ENCODE measurements at places on chromosomes 3 and 15.

DNA sequence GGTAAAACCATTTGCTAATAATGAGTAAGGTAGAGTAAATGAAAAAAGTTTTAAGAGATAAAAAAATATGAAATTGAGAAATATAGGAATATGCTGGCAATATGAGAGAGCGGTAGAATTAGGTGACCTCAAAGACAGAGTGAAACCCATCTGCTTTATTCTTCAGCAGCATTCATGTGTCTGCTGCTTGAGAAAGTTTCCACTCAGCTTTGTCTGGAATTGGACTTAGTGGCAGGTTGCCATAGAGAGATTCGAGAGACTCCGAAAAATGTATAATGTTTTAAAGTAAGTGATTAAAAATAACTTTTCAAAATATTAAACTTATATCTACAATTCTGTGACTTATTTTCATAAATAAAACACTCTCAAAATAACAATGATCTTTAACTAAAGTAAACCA lies 5.0 kb downstream of the SUCNR1 start:
- DNase-seq, result no peak

DNA sequence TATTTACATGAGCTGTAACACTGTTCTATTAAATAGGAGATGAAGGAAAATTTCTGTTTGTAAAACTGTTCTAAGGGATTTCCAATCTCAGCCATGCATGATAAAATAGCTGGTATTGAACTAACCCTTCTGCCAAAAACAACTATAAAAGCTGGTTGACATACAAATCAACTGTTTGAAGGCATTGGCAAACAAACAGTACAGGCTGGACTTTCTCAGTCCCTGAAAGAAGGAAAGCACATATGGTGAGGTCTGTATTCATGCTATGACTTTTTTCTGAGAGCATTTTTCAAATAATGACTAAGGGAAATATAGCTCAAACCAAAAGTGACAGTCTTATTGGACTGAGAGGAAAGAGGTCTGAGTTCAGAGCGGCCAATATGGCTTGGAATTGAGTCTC lies 117.0 kb upstream of the CCDC54 start:
- DNase-seq, result no peak

DNA sequence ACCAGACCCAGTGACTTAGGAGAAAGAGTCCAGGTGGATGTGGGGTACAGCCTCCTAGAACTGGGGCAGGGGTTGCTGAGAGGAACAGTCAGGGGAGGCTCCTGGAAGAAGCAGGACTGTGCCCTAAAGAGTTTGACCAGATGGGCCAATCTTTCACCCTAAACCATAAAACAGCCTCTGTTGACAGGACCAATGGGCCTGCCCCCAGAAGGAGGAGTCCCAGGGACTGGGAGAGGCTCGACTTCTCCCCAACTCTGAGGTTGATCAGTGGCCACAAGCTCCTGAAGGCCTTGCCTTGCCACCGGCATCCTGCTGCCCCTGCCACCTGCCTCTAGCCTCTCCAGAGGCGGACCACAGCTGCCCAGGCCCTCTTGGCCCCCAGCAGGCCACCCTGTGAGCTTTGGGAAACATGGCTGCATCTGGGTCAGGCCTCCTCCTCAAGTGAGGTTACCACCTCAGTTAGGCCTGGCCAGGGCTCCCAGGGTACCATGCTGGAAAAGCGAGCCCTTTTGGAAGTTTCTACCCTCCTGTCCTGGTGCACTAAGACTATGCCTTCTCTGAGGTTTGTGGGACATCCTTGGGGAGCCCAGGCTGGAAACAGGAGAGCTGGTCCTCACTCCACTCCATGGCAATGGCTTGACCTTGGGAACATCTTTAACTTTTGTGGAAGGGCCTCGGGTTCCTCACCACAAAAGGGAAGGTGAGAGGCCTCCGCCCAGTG lies 2.8 kb downstream of the VIPR1 start:
- no peak for DNase-seq

GRCh38 chr3:111989061-111989678 lies 9.6 kb upstream of the TAGLN3 start:
- DNase-seq, result no peak

- peak; percentile 50 for DNase-seq
Observed at GRCh38 chr15:45795440-45796069, 160.7 kb downstream of the SQOR start.

DNA sequence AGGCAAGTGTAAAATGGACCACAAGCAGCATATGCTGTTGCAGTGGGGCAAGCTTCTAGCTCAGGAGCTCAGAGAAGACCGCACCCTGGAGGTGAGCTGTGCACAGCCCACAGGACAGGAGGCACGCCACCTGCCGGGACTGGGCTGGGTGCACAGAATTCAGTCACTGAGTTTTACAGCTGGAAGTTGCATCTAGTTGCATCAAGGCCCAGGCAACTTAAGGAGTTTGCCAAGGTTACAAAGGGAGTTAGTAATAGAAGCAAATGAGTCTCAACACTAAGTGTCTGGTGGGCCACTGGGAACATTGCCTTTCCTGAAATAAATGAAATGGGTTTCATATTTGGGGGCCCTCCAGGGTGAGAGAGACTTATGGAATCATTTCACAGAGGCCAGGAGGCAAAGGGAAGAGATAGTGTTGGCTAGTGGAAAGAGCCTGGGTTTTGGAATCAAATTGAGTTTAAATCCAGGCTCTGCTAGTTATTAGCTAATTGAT lies 36.0 kb upstream of the TIMP4 start:
- no peak for DNase-seq

- DNase-seq, result no peak
Observed at GRCh38 chr3:147356909-147357900, 49.1 kb downstream of the ZIC4 start.

GRCh38 chr3:137180220-137180619 lies 222.4 kb downstream of the IL20RB start:
- DNase-seq, result no peak

DNA sequence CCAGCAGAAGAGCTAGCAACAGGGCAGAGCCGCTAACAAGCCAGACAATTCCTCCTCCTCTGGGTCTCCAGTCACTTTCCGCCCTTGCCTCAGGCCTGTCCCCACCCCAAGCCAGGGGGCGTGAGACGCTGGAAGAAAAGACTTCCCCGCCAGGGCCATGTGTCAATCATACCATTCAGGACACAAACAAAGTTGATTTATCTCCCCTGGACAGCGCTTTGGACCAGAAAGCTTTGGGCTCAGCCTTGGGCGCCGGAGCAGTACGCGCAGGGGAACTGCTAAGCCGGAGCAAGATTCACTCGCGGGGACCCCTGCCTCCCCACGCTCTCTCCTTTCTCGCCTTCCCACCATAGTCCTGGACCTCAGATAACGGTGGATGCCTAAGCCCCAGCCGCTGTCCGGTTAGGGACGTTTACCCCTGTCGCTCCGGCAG lies 479 bp downstream of the LRRC2 start:
- no peak for DNase-seq

DNA sequence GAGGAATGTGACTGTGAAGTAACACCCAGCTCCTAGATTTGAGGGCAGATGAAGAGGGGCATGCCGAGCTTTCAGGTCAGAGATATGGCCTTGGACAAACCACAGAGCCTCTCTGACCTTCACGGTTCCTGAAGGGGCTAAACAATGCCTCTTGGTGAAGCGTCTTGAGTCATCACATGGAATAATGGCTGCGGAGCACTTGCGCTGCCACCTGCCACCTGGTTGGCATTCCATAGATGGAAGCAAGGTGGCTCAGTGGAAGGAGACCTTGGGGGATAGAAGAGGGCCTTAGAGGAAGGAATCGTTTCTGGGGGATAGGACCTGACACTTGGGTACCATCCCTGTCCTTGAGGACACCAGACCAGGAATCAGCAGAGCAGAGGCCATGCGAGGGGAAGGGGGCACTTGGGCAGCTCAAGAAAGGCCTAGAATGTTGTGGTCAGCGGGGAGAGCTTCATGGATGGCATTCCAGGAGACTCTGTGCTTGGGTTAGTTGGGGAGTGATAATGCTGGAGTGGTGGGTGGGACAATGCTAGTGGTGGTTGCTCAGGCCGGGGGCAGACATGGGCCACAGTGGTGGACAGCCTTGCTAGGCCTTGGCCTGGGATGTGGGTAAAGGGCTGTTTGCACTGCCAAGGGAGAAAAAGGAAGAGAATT lies 12.6 kb downstream of the MRAS start:
- DNase-seq, result no peak

GRCh38 chr15:50330921-50331320 lies 24.1 kb downstream of the GABPB1 start:
- DNase-seq, result no peak

GRCh38 chr3:102104033-102104432 lies 254.7 kb downstream of the NFKBIZ start:
- DNase-seq, result no peak

DNA sequence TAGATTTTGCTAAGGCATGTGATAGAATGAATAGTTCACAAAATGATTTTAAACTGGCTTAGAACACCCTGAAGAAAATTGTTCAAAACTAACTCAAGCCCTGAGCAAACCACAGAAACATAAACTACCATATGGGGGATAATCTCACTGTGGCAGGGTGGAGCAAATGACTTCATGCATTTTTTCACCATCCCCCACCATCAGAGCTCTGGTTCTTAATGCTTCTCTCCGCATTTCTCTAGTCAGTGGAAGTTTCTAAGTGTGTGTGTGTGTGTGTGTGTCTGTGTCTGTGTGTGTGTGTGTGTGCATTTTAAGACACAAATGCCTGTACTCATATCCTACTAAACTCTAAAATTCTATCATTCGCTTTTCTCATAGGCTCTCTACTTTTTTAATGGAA lies 107.1 kb upstream of the PHLDB2 start:
- DNase-seq, result no peak

DNA sequence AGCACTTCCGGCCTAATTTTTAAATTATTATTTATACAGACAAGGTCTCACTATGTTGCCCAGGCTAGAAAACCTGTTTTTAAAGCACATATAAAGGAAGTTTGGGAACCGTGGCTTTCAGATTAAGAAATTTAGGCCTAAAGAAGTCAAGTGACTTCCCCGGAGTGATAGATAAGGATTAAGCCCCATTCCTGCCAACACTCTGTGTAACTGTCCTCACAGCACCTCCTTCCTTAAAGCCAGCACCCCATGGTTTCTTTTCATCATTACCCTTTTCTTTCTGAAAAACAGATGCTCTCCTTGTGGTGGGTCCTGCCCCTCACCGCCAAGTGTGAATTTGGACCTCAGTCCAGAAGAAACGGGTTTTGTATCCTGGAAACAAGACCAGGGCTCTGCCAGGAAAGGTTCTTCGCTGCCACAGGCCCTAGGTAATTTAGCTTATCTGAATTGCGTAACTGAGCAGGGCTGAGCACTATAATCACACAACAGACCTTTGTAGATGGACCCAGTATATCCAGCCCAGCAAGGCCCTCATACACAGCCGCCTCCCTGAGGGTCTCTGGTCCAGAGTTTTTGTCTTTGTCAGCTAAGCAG lies 231.3 kb downstream of the PLCL2 start:
- DNase-seq, result no peak

DNA sequence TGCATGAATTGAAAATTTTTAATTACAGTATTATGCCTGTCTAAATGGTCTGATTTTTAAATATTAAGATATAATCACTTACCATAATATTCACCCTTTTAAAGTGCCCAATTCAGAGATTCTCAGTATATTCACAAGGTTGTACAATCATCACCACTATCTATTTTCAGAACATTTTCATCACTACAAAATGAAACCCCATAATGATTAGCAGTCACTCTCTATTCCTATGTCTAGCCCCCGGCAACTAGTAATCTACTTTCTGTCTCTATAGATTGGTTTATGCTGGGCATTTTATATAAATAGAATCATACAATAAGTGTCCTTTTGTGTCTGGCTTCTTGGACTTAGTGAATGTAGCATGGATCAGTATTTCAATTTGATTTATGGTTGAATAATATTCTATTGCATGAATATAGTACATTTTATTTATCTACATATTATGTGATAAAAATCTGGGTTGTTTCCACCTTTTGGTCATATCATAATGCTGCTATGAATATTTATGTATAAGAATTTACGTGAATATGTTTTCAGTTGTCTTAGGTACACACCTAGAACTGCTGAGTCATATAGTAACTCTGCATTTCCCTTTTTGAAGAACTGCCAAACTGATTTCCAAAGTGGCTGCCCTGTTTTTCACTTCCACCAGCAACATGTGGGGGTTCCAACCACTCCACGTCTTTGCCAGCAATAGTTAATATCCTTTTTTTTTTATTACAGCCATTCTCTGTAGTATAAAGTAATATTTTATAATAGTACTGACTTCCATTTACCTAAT lies 485.7 kb upstream of the ZNF385D start:
- DNase-seq, result no peak

GRCh38 chr15:48929661-48930060 lies 34.1 kb downstream of the SHC4 start:
- no peak for DNase-seq

- DNase-seq, result no peak
Observed at GRCh38 chr3:23219552-23219951, 16.4 kb downstream of the UBE2E2 start.

- DNase-seq, result no peak
Observed at GRCh38 chr15:62462268-62462667, 297.2 kb upstream of the C2CD4B start.

DNA sequence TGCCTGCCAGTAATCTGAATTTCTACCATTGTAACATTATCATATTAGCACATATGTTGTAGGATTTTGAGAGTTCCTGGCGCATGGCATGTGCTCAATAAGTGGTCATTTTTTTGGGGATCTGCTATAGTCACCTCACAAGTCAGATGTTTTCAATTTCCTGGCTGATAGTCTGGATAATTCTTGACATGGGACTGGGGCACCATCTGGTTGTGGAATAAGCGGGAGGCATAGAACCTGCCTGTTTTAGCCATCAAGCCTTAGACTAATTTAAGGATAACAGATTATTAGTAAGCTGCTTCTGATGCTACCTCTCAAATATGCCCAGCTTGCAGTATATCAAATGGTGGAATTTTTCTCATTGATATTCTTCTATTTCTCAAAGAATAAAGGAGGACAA lies 39.1 kb downstream of the GASK1A start:
- DNase-seq, result no peak

- DNase-seq, result no peak
Observed at GRCh38 chr3:167884481-167884880, 149.0 kb downstream of the SERPINI1 start.

GRCh38 chr3:33437556-33438283 lies 2.5 kb downstream of the UBP1 start:
- no peak for DNase-seq

GRCh38 chr3:42277676-42278075 lies 11.7 kb upstream of the CCK start:
- no peak for DNase-seq

- DNase-seq, result no peak
Observed at GRCh38 chr15:63677778-63678177, 80.6 kb downstream of the FBXL22 start.

DNA sequence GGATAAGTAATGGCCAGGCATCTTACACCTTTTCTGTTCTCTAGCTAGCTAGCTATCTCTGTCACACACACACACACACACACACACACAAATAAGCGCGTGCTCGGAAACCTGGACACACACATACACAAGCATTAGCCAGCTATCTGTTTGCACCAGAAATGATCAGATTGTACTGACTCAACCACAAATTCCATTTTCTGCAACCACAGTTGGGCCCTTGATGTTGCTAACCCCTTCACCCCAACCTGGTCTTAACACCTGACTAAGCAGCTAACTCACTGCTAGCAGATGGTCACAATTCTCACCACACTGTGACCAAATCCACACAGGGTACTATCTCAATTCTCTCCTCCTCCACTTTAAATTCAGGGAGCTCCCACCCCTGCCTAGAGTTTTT lies 183.0 kb upstream of the THBS1 start:
- DNase-seq, result no peak
